ENCODE measurements at places on chromosomes 11 and 22. TPM values are rescaled to one million over a fixed set of nuclear protein-coding genes. Genes with fewer than 3 reads are reported as not detected.

The C11orf91 gene
- not detected for total RNA-seq

The NDUFA6 gene
- total RNA-seq = 79.6 TPM

The RIMBP3C gene
- not detected for total RNA-seq

The ABCC8 gene
- 1.8 TPM for total RNA-seq

The OR10S1 gene
- total RNA-seq = not detected

The KCNE3 gene
- 12.5 TPM for total RNA-seq

The DDTL gene
- total RNA-seq = 0.55 TPM

The RFPL3 gene
- not detected for total RNA-seq

The IL17REL gene
- not detected for total RNA-seq

The OR52I1 gene
- not detected for total RNA-seq

The MS4A6E gene
- 1.2 TPM for total RNA-seq

The BAIAP2L2 gene
- 0.71 TPM for total RNA-seq

GRCh38 chr11:130645164-130645842, 196.9 kb downstream of the ADAMTS15 start:
- no peak overlapping the region for H3K27ac ChIP-seq
- no peaks in the 10 kb centered on the region for H3K36me3 ChIP-seq
- no peaks in the 10 kb centered on the region for H3K27me3 ChIP-seq
- no peaks in the 10 kb centered on the region for H3K4me1 ChIP-seq
- H3K4me3 ChIP-seq = no peak overlapping the region
- DNase-seq = no peak

DNA sequence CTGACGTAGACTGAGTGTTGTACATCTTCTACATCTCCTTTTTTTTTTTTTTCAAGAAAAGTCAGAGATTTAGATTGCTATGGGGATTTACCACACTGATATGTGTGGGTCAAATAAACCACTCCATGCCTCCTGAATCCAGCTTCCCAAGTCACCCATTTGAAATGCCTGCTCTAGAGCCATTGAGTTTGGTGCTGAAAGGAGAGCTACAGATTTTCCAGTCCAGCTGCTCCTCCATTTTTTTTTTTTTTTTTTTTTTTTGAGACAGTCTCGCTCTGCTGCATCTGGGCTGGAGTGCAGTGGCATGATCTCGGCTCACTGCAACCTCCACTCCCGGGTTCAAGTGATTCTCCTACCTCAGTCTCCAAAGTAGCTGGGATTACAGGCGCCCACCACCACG, 115.2 kb upstream of the TIMP3 start:
- no peak overlapping the region for H3K27ac ChIP-seq
- no peaks in the 10 kb centered on the region for H3K36me3 ChIP-seq
- H3K27me3 ChIP-seq = no peaks in the 10 kb centered on the region
- H3K4me1 ChIP-seq = no peaks in the 10 kb centered on the region
- H3K4me3 ChIP-seq = no peak overlapping the region

- no peaks in the 10 kb centered on the region for H3K36me3 ChIP-seq
- DNase-seq = peak; percentile 72
- no peak overlapping the region for H3K27ac ChIP-seq
- peaks cover 20% of the 10 kb centered on the region for H3K27me3 ChIP-seq
Observed at GRCh38 chr22:24423519-24424000, 3.8 kb upstream of the ADORA2A start.

DNA sequence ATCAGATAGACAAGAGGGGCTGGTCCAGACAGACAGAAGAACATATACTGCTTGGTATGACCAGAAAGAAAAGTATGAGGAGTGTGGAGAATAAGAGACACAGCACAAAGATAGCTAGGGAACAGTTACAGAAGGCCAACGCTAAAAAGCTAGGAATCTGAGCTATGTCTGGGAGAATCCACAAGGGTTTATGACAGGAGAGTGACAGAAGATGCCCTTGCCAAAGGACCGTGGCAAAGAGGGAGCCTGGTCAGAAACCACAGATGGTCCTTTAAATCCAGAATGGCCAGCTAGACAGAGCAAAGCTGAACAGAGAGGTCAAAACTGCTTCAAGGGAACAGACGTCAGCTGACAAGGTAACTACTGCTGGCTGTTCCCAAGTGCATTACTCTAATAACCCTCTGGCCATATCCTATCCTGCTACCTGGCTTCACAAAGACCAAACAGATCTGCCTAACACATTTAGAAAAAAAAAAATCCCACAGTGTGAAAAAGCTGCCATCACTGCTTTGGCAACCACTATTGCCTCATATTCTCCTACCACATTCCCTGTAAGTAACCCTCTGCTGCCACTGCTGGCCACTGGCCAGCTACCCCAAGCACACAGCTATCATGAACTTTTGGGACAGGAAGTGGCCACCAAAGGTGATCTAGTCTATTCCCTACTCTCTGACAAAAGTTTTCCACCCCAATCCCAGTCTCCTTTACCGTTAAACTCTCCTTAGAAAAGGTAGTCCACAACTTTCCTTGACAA, 7.3 kb downstream of the SERGEF start:
- H3K36me3 ChIP-seq = no peaks in the 10 kb centered on the region
- no peaks in the 10 kb centered on the region for H3K27me3 ChIP-seq
- DNase-seq = no peak
- no peaks in the 10 kb centered on the region for H3K4me1 ChIP-seq
- no peak overlapping the region for H3K4me3 ChIP-seq

DNA sequence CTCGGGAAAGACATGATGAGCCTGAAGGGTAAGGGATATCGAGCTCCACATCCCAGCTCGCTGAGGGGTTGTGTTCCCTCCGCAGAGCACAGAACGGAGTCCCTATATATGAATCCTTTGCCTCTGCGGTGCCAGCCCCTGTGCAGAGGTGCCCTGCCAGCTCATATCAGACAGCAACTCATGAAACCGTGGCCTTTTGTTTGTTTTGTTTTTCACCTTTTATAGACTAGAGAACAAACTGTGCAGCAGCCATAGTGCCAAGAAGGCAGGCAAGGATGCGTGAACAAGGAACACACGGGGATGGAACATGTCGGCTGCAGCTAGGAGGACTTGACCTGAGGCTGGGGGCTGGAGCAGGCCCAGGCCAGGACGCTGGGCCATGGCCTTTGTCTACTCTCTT, 109.8 kb downstream of the PKNOX2 start:
- H3K27ac ChIP-seq = no peak overlapping the region
- H3K27me3 ChIP-seq = no peaks in the 10 kb centered on the region
- no peak overlapping the region for H3K4me3 ChIP-seq
- no peak for DNase-seq
- no peaks in the 10 kb centered on the region for H3K4me1 ChIP-seq
- H3K36me3 ChIP-seq = no peaks in the 10 kb centered on the region

DNA sequence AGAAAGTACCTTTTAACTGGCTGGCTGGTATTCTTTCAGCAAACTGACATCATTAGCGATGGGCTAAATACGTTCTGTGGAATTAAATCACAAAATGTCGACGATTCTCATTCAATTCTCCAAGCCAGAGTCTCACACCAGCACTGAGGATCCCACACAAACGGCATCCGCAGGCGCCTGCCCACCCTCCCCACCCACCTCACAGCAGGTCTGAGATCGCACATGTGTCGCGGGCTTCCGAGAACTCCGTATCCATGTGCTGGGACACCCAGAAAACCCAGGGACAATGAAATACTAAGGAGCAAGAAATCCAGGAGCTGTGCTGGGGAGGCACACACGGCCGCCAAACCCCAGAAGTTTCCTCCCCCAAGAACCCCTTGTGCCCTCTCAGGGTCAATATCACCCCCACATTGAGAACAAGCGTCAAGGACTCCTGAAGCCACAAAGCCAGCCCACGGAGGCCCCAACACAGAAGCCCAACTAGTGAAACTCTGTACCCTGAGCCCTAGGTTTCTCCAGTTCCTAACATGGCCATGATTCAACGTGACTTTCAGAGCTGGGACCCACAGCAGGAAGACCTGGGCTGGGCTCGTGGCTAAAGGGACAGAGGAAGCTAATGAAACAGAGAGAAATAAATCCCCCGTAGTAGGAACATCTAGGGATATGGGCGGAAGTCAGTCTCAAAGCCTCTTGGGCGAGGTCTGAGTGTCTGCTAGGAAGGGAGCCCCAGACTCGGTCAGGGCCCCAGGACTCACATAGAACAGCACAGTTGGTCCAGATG, 8.0 kb downstream of the TOLLIP start:
- H3K27me3 ChIP-seq = no peaks in the 10 kb centered on the region
- DNase-seq = no peak
- no peak overlapping the region for H3K27ac ChIP-seq
- peaks cover 61% of the 10 kb centered on the region for H3K4me1 ChIP-seq
- no peak overlapping the region for H3K4me3 ChIP-seq
- H3K36me3 ChIP-seq = no peaks in the 10 kb centered on the region

- H3K4me1 ChIP-seq = peaks cover 40% of the 10 kb centered on the region
- H3K27me3 ChIP-seq = peaks cover 11% of the 10 kb centered on the region
- H3K27ac ChIP-seq = no peak overlapping the region
- H3K36me3 ChIP-seq = no peaks in the 10 kb centered on the region
- no peak for DNase-seq
Observed at GRCh38 chr11:130431801-130432200, 3.4 kb upstream of the ADAMTS8 start.

DNA sequence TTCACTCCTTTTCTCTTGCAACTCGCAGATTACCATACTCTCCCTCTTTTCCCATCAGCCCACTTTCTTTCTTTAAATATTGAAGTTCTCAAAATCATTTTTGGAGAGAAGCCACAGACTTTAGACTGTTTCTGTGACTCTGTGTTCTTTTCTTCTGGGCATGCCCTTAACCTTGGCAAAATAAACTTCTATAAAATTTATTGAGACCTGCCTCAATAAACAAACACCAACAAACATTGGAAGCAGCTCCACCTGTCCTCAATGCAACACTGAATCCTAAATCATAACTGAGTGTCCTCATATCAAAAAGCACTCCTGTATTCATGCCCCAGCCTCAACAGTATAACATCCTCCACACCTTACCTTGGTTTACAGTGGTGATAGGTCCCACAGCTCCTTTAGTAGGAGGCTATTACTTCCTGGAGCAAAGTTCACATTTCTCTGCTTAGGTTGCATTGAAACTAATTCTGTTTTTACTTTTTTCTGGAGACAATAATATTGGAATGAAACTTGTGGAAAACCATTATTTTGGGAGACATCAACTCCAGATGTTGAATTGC, 320.0 kb upstream of the LRRC4C start:
- no peaks in the 10 kb centered on the region for H3K4me1 ChIP-seq
- no peak overlapping the region for H3K4me3 ChIP-seq
- DNase-seq = no peak
- no peaks in the 10 kb centered on the region for H3K36me3 ChIP-seq
- no peaks in the 10 kb centered on the region for H3K27me3 ChIP-seq

DNA sequence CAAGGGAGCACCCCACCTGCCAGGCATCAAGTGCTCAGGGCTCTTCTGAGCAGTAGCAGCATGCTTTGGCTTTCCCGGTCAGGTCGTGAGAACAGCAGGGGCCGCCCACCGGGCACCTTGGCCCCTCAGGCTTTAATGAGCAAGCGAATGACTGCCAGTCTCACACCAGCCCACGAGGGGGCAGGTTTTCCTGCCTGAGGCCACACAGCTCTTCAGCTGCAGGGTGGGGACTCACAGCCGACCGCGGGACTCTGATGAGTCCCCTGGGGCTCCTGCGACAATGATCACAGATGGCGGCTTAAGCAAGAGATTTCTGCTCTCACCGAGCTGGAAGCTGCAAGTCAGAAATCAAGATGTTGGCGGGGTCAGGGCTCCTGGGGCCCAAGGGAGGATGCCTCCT, 14.3 kb upstream of the FGF19 start:
- H3K4me1 ChIP-seq = no peaks in the 10 kb centered on the region
- H3K27me3 ChIP-seq = peaks cover 23% of the 10 kb centered on the region
- H3K36me3 ChIP-seq = no peaks in the 10 kb centered on the region
- H3K27ac ChIP-seq = no peak overlapping the region

DNA sequence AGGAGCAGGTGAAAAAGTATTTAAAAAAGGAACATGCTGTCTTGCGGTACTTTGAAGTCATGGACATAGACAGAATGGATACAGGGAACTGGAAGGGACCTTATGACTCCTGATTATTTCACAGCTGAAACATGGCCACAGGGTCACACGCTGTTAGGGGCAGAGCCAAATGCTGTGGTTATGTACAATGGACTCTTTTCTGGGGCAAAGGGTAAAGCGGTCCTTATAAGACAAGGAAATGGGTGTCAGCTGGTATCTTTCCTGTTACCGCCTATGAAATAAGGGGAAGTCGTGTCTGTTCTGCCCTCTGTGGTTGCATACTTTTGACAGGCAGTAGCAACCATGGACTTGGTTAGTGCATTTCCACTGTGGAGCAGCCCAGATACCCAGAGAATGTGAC, 12.8 kb upstream of the ST14 start:
- no peaks in the 10 kb centered on the region for H3K27me3 ChIP-seq
- H3K4me1 ChIP-seq = peaks cover 24% of the 10 kb centered on the region
- H3K4me3 ChIP-seq = no peak overlapping the region
- DNase-seq = no peak
- peaks cover 28% of the 10 kb centered on the region for H3K36me3 ChIP-seq

DNA sequence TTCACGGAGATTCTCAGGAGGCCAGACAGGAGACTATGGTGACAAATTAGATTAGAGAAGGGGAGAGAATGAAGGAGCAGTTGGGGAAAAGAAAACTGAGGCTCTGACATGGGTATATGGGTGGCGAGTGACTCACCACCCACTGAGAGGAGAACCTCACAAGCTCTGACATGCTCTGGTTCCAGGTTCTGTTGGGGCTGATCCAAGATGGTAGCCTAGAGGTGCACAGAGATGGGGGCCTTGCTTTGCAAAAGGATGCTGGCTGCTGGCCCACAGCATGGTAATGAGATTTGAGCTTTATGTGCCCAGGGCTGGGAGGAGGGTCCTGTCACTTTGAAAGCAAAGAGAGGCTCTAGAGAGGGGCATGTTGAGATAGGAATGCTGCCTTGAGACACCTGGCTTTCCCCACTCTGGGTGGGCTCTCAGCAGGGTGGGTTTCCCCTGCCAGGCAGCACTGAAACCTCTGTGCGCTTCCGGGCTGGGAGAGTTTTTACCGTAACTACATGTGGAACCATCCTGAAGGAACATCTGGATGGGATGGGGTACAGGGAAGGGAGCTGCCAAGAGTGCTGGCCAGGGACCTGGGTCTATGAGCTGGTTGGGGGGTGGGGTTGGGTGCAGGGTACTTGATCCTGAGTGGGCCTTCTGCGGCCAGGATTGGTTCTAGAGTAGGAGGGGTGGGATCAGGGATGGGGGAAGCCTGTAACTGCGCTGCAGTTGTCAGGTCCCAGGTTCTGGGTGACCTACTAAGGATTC, 1.2 kb upstream of the GRK2 start:
- H3K36me3 ChIP-seq = no peaks in the 10 kb centered on the region
- no peak overlapping the region for H3K4me3 ChIP-seq
- DNase-seq = peak; percentile 64
- no peaks in the 10 kb centered on the region for H3K27me3 ChIP-seq
- H3K4me1 ChIP-seq = peaks cover 64% of the 10 kb centered on the region
- no peak overlapping the region for H3K27ac ChIP-seq

DNA sequence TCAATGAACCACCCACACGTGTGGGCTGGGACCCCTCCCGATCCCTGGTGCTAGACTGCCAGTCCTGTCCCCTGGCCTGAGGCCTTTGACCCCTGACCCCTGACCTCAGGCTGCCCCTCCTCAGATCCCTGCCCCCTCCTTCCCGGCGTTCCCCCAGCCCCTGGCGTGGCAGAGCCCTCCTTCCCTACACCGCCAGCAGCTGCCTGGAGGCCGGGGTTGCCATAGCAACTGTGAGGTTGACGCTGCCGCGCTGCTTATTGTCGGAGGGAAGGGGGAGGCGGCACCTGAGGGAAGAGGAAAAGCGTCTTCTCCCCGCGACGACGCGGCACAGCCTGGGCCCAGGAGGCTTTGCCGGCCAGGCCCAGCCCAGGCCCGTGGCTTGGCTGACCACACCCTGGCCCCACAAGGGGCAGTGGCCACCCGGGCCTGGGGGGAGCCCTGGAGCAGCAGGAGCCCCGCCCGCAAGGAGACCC, 32.6 kb downstream of the SHANK3 start:
- peak; percentile 74 for DNase-seq
- no peaks in the 10 kb centered on the region for H3K4me1 ChIP-seq
- no peaks in the 10 kb centered on the region for H3K27me3 ChIP-seq
- no peaks in the 10 kb centered on the region for H3K36me3 ChIP-seq
- H3K4me3 ChIP-seq = no peak overlapping the region

Measured in sigmoid colon (tissue), 7 donors.